Neural progenitor cell (in vitro differentiated cells): ENCODE measurements at places on chromosomes 4 and X.

GRCh38 chrX:125132274-125132673 lies 187.4 kb upstream of the TEX13C start:
- no peaks in the 10 kb centered on the region for H3K36me3 ChIP-seq
- peak; percentile 29 for DNase-seq
- H3K4me3 ChIP-seq: no peak overlapping the region

GRCh38 chrX:9656871-9657270 lies 108.8 kb downstream of the GPR143 start:
- H3K4me1 ChIP-seq: no peaks in the 10 kb centered on the region
- DNase-seq: no peak
- H3K36me3 ChIP-seq: no peaks in the 10 kb centered on the region
- no peak overlapping the region for H3K4me3 ChIP-seq
- no peaks in the 10 kb centered on the region for H3K27me3 ChIP-seq
- no peak overlapping the region for H3K27ac ChIP-seq

DNA sequence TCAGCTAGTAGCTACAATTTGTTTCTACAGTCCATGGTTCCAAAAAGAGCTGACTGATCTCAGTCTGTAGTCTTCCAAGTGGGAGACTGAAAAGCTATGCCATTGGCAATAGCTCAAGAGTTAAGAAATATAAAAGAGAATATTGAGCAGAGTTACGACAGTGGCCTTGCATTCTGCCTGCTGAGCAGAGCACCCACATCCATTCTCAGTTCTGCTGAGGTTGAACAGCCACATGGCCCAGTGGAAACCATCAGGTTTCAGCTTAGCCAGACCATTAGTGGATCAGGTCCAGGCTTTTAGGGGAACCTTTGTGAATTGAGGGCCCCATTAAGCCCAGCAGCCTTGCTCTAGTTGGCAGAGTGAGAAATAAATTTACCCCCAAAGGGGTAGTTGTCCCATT lies 28.1 kb downstream of the ZNF81 start:
- H3K4me3 ChIP-seq: no peak overlapping the region
- H3K27me3 ChIP-seq: no peaks in the 10 kb centered on the region
- no peaks in the 10 kb centered on the region for H3K36me3 ChIP-seq
- no peak for DNase-seq

GRCh38 chrX:104047171-104047570 lies 7.4 kb downstream of the H2BW2 start:
- no peaks in the 10 kb centered on the region for H3K4me1 ChIP-seq
- H3K27me3 ChIP-seq: no peaks in the 10 kb centered on the region

GRCh38 chr4:66034671-66035070 lies 364.4 kb upstream of the EPHA5 start:
- peaks cover 10% of the 10 kb centered on the region for H3K4me1 ChIP-seq
- no peak overlapping the region for H3K27ac ChIP-seq
- no peak overlapping the region for H3K4me3 ChIP-seq
- no peak for DNase-seq
- H3K36me3 ChIP-seq: no peaks in the 10 kb centered on the region

DNA sequence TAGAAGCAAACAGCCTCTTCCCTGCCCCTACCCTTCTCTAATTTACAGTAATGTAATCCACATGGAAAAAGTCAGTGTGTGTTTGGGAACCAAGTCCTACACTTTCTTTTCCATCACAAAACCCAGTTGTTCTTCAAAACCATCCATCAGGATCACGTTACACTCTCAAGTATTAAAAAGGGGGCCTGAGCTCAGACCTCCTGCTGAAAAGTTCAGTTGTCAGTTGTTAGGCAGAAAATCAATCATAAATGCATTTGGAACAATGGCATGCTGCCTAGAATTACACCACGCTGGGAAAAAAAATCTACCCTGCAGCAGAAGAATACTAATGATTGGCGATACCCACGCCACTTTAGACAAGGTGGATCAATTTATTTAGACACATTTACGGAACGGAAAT lies 236.5 kb downstream of the PARM1 start:
- peaks cover 10% of the 10 kb centered on the region for H3K4me1 ChIP-seq
- DNase-seq: no peak
- no peaks in the 10 kb centered on the region for H3K27me3 ChIP-seq
- H3K27ac ChIP-seq: no peak overlapping the region
- H3K36me3 ChIP-seq: no peaks in the 10 kb centered on the region
- no peak overlapping the region for H3K4me3 ChIP-seq

DNA sequence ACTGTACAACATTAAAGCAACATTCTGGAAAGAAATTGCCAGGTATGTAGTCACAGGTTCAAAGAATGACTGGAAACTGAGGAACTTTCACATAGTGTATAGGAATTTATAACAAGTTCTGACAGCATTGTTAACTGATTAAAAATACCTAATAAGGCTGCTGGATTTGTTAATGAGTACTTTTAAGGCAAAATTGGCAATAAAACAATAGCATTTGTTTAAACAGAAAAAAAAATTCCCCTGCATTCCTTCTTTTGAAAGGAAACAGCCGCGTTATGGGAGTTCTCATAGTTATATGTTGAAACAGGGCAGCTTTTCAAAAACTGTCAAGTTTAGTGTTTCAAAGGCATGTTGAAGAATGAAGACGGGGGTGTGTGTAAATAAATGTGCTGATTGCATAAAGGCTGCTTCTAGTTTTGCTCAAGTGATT lies 282.5 kb upstream of the FAT1 start:
- no peaks in the 10 kb centered on the region for H3K27me3 ChIP-seq
- no peaks in the 10 kb centered on the region for H3K4me1 ChIP-seq
- no peak for DNase-seq
- no peak overlapping the region for H3K4me3 ChIP-seq
- H3K36me3 ChIP-seq: no peaks in the 10 kb centered on the region

- no peak overlapping the region for H3K4me3 ChIP-seq
- no peaks in the 10 kb centered on the region for H3K36me3 ChIP-seq
- no peaks in the 10 kb centered on the region for H3K27me3 ChIP-seq
- DNase-seq: no peak
Measured at GRCh38 chr4:122542411-122543236, 78.2 kb downstream of the IL21 start.

DNA sequence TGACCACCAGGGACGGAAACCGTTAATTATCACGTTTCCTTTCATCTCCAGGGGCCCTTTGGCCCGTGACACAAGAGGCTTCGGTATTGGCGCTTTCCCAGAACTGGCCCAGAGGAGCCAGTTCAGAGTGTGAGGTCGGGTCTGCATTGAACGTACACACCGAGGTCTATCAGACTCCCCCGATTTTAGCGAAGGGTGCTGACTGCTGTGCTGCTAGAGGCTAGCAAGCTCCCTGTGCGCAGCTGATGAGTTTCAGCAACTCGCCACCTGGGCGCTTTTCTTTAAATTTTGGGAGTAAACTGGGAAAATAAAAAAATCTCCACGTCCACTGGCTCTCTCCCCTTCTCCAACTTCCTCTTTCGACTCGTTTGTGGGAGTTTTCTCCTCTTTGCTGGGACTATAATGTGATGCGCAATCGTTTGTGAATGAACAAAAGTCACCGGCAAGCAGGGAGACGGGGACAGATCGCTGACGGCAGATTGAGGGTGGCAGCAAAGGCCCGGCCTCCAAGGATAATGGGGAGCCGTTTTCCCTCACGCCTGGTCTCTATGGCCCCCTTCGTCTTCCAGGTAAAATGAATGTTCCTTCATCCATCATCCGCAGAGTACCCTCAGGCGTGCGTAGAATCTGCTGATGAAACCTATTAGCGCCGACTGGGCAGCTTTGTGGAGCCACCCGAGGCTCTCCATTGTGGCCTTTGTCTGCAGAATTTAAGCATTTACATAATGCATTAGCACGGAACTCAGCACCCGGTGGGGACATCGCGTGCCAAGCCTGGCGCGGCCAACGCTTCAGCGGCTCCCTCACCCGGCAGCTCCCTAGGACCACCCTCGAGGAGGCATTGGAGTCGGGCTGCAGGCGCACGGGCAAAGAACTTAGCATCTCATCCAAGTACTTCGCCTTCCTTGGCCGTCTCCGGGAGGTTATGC lies 1.6 kb upstream of the LRAT start:
- H3K4me3 ChIP-seq: peak overlapping the region; percentile 62
- peaks cover 53% of the 10 kb centered on the region for H3K4me1 ChIP-seq
- DNase-seq: peak; percentile 89
- H3K27ac ChIP-seq: no peak overlapping the region
- H3K36me3 ChIP-seq: no peaks in the 10 kb centered on the region
- H3K27me3 ChIP-seq: peaks cover 85% of the 10 kb centered on the region
